ENCODE measurements at places on chromosomes 2 and 18.

GRCh38 chr2:103327386-103327785 is 565.6 kb downstream of the TMEM182 start:
- DNase-seq: no peak

- DNase-seq: no peak
These were observed 49.8 kb upstream of the CNGA3 start for GRCh38 chr2:98296440-98296839.

- DNase-seq: no peak
These were observed 59.5 kb downstream of the CAB39 start for GRCh38 chr2:230772156-230772555.

DNA sequence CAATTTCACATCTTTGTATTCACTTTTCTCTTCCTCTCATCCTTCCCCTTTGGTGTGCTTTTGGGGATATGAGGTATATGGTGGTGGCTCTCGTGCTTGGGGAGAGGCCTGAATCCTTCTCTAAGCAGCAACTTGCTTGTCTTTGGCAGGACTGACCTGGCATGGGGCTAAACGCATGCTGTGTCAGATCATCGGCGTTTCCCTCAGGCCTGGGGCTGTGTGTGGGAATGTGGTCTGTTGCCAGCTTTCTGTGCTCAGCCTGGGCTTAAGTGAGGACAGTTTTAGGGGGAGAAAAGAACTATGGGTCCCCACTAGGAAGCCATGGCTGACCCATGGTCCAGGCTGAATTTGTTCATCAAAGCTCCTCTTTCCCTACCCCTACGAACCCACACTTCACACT is 60.7 kb downstream of the TET3 start:
- no peak for DNase-seq

GRCh38 chr2:50649626-50650402 is 382.1 kb downstream of the NRXN1 start:
- no peak for DNase-seq

DNA sequence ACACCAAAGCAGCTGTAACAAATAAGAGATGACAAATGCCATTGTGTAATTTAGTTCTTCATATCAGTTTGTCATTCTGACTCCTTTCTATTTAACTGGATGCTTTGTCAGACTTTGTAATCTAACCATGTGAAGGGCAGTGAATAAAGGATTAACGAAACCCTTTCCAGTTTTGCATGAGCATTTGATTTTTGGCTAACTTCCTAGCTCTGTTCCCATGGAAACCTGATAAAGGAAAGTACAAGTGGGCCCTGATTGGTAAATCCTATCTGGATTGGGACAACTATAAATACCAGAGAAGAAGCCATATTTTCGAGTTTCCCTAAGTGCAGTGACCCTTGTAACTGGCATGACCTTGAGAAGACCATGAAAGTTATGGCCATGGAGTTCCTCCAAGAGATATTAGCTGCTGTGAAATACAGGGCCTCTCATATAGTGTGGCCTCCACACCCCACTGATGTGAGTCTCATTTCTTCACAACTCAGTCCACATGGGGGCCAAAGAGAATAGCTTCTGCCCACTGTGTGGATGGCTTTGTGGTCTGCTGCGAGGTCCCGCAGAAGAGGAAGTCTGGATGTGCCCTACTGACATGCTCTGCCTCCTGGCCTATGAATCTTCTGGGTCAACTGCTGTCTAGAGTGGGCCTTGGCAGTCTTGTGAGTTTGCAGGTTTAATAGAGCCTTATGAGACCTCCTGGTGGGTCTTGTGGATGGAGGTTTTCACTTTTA is 38.2 kb upstream of the CYP1B1 start:
- DNase-seq: peak; percentile 34

DNA sequence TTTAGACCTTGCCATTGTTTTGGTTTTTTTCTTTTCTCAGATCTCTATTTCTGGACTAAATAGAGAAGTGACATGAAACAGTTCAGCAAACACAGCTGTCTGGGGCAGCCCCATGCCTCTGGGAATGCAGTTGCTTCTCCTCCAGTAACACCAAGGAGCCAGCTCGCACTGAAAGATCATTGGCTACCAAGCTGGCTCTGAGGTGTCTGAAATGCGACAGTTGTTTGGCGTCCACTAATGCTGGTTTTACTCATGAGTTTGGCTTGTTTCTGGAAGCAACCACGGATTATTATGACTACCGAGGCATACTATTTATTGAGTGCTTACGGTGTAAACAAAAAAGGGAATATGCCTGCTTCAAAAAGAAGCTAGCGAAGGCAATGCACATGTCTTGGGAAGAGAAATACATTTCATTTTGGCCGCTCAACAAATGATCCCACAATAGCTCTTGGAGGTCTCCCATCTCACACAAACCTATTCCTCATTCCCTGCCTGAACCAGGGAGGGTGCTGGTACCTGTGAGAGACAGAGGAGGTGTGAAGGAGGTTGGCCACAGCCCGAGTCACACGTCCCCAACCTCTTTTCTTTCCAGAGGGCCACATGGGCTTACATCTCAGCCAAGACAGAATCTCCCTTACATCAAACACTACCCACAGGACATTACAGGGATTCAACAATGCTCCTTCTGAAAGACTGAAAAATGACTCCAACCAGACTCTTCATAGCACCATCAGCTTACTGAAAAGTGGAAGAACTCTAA is 37.5 kb upstream of the NEB start:
- peak; percentile 92 for DNase-seq

DNA sequence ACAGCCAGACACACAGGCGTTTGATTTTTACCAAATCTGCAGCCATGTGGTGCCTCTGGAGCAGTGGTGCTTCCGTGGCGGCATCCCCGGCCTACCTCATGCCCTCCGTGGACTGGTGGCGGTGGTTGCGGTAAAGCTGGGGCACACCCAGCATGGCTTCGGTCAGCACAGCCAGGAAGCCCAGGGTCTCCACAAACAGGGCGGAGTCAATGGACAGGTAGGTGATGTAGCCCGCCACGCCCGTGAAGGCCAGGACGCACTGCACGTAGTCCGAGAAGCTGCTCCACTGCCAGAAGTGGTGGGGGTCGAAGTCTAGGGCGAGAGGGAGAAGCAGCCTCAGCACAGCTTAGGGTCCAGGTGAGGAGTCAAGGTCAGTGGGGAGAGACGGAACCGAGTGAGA is 32.4 kb downstream of the SLC66A2 start:
- no peak for DNase-seq

DNA sequence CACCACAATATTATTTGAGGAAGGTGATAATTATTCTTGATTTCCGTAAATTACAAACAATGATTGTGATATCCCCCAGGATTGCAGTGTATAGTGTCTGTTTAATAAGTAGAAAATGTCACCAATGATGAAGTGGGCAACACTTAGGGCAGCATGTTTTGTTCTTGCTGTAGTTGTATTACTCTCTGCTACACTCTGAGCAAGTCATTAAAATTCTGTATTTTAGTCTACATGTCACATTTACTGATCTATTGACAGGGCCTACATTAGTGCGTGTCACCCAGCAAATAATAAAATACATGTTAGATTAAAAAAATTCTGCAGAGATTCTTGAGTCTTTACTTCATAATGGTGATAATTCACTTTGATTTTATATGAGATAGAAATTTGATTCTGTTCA is 247.6 kb downstream of the TMX3 start:
- no peak for DNase-seq

- DNase-seq: no peak
These were observed 7.1 kb downstream of the PCBP1 start for GRCh38 chr2:70094171-70094977.

- DNase-seq: no peak
These were observed 6.7 kb downstream of the SMARCAL1 start for GRCh38 chr2:216418981-216419380.

DNA sequence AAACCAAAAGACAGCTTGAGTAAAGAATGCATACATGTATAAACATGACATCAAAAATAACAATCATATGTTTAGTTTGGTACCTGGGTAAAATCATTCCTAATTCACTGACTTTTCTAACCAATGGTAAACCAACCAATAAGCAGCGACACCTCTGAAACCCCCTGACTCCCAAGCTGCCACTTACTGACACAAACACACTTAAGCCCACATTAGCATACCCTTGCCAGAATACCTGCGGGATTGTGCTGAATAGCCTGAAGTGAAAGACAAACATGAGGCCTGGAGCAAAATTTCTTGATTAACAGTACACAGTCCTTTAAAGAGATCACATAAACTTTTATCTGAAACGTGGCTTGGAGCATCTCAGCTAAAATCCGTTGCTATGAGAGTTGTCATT is 902.9 kb downstream of the TMEM182 start:
- DNase-seq: no peak

GRCh38 chr18:50044402-50044801 is 150.5 kb downstream of the MYO5B start:
- DNase-seq: no peak

GRCh38 chr2:7726989-7727388 is 809.8 kb downstream of the RNF144A start:
- no peak for DNase-seq

GRCh38 chr2:154694881-154695280 is 3.6 kb upstream of the KCNJ3 start:
- no peak for DNase-seq

DNA sequence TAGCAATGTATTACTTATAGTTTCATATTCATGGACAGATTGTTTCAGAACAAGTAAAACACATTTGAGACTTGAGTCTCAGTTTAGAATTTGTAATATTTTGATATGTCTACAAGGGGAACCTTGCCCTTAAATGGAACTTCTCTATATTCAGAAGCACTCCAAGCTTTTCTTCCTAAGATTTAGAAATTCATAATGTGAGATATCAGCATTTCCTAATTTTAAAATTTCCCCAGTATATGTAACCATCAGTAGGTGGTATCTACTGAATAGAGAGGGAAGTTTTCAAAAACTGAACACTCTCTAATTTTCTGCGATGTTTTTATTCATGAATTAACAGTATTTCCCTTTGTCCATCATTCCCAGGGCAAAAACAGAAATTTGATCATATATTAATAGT is 7.6 kb downstream of the ANKRD62 start:
- DNase-seq: no peak

GRCh38 chr2:112749755-112750559 is 14.5 kb downstream of the CKAP2L start:
- DNase-seq: peak; percentile 70

GRCh38 chr2:198767694-198768093 is 690.0 kb downstream of the SATB2 start:
- no peak for DNase-seq

DNA sequence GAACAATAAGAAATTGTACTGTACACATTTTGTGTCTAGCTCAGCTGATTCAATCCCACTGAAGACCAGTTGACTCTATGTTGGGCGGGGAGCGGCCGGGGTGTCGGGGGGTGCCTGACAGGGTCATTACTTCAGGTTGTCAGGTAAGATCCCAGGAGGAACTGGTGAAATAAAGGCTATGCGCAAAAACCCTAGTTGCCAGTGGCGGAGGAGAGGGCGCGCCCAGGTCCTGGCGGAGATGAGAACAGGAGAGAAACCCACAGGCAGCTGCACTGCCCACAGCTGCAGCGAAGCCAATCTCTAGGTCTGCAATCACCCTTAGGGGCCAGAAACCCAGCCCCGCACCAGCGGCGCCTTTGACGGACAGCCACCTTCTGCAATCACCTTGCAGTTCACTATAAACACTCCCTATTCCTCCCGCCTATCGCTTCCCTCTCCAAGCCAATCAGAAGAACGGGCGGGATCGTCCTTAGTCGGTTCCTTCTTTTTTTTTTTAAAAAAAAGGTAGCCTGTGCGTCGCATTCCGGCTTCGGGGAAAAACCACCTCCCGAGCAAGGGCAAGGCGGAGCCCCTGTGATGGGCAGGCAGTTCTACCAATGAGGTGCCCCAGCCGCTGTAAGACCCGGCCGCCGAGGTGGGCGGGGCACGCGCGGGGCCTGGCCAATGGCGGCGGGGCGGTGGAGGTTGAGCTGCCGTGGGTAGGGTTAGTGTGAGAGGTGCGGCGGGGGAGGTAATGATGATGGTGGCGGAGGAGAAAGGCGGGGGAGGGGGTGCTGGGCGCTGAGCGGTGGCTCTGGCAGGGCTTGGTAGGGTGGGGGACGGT is at the start of gene EHBP1:
Gene EHBP1 (plus strand): TSS at position 707 of the 823 bp plus-strand sequence. CDS start 1,479 bp downstream, outside the sequence.
- peak; percentile 100 for DNase-seq

GRCh38 chr2:185921048-185921756 is 182.6 kb downstream of the FSIP2 start:
- DNase-seq: peak; percentile 4

- peak; percentile 36 for DNase-seq
These were observed 126.4 kb downstream of the GFPT1 start for GRCh38 chr2:69260666-69261065.

DNA sequence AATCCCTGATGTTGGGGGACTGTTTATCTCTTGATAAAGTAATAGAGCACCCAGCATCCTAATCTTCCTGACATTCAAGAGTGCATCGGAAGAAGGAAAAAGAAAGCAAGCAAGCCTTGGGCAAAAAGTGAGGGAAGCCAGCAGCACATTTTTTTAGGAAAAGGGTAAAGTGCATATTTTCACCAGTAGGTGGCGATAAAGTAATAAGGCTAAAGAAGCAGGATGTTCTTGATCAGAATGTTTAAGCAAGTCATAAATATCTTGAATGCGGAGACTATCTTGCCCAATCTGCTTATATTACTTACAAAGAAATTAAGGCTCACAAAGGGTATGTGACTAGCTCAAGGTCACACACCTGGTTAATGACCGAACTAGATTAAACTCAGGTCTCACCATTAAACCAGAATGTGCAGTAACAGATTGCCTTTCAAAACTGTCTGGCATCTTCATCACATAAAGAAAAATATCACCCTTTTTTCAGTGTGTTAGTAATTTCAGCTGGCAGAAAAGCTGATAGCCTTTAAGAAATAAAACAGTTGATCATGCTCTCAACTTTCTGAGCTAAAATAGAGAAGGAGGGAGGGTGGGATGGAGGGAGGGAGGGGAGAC is 83.8 kb downstream of the VIT start:
- DNase-seq: peak; percentile 64

DNA sequence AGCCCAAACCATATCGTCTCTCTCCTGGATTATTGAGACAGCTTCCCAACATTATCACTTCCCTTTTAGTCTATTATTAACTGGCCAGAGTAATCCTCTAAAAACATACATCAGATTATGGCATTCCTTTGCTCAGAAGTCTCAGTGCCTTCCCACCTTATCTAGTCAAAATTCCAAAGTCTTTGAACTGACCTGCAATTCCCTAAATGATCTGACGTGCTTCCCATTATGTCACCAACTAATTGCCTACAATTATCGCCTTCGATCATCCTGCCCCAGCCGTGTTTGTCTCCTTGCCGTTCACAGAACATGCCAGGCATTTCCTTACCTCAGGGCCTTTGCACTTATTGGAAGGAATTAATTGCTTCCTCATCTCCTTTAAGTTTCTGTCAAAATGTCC is 332.4 kb downstream of the IRS1 start:
- no peak for DNase-seq

All from LHCN-M2 (cell line).